ENCODE measurements at places on chromosomes 3 and 15.
A peak's percentile ranks its signal among the peaks of the same experiment; 100 is the strongest.

DNA sequence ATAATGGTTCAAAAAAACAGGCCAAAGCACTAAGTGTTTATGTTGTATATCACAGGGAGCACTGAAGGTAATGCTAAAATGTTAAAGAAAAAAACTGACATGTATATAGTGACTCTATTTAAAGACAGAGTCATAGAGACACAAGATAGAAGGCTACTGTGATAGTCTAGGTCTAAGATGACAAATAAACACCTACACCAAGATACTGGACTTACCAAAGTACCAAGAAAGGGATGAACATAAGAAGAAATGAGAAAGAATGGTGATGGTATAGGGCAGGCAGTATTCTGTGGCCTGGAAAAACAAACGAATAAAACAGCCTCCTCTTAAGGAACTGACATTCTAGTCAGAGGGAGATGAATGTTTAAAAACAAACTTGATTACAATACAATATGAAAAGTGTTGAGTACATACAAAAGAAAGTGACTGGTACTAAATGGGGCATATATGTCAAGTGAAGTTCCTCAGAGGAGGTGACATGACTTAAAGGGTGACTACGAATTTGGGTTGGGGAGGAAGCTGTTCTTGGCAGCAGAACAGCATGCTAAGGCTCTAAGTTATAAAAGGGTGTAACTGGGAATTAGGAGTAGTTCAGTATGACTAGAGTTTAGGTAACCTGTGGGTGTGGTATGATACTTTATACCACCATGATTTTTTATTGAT, 5.9 kb downstream of the ABHD10 start:
- DNase-seq: no peak

- DNase-seq: no peak
Observed at GRCh38 chr3:42439261-42440115, 29.1 kb upstream of the LYZL4 start.

DNA sequence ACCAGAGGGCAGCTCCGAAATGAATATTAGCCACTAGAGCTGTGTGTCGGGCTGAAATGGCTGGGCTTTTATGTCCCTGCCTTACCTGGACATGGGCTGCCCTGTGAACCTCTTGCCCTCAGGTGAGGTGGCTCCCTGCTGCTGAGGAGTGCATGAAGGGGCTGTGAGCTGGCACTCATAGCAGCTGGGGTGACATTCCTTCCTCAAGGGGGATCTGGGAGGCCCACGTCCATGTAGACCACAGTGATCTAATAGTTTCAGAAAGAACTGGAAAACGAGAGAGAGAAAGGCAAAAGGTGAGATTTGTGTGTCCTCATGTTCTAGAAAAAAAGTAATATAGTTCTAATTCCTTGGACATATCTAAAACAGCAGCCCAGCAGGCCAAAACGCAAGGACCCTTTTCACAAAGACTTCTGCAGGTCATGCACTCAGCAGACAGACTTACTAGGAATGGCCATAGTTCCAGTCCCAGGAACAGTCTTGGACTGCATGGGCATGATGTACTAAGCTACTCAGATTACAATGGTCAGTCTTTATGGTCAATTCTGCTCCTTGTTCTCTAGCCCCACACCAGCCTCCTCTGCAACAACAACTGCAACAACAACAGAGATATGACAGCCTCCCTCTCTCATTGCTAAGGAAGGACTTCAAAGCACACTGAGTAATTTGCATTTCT, 10.8 kb upstream of the SLC24A5 start:
- no peak for DNase-seq

GRCh38 chr3:125643172-125643571, 47.9 kb upstream of the OSBPL11 start:
- no peak for DNase-seq

DNA sequence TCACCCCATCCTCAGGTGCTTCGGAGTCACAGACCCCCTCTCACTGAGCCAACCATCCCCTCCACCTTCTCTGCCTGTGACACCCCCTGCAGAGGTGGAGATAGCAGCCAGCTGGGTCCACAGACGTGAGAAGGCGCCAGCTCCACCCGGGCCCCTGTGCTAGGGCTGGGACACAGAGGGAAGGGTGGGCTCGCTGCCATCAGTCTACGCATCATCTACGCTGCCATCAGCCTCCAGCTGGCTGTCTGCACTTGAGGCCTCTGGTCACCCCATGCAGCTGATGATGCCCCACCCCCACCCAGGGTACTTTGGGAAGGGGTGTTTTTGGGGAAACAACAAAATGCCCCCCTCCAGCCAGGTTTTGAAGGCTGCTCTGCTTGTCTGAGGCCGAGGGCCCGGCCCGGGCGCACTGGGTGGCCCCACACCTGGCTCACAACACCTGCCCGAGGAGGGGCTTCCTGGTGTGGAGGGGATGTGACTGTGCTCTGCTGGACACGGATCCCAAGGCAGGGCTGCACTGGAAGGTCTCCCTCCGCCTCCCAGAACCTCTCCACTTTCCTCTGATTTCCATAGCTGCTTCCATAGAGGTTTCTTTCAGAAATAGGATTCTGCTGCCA, 163.4 kb upstream of the IQSEC1 start:
- no peak for DNase-seq

DNA sequence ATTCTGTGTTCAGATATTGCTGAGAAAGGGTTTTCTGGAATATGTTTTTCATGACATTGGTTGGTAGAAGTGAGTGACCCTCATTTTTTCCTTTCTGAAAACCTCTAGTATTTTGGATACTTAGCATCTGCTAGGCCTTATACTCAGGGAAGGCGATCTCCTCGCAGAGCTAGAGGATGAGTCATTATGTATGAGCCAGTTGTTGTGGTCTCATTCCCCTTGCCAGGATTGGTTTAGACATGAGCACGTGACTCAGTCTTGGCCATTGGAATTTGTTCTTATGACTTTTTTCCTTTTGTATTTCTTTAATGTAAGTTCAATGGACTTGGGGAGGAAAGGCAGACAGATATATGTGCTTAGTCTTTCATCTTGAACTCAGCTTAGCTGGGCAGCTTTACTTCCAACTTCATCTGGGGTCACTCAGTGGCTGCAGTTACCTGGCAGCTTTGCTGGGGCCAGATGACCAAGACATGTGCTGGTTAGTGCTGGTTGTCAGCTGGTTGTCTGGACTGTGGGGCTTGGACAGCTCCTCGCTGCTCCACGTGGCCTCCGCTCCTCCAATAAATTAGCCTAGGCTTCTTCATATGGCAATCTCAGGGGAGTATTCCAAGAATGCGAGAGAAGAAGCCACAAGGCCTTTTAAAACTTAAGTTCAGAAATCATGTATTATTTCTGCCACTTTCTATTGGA, 207.5 kb downstream of the IL20RB start:
- peak; percentile 11 for DNase-seq

- no peak for DNase-seq
Observed at GRCh38 chr3:69563981-69564380, 175.3 kb upstream of the MITF start.

DNA sequence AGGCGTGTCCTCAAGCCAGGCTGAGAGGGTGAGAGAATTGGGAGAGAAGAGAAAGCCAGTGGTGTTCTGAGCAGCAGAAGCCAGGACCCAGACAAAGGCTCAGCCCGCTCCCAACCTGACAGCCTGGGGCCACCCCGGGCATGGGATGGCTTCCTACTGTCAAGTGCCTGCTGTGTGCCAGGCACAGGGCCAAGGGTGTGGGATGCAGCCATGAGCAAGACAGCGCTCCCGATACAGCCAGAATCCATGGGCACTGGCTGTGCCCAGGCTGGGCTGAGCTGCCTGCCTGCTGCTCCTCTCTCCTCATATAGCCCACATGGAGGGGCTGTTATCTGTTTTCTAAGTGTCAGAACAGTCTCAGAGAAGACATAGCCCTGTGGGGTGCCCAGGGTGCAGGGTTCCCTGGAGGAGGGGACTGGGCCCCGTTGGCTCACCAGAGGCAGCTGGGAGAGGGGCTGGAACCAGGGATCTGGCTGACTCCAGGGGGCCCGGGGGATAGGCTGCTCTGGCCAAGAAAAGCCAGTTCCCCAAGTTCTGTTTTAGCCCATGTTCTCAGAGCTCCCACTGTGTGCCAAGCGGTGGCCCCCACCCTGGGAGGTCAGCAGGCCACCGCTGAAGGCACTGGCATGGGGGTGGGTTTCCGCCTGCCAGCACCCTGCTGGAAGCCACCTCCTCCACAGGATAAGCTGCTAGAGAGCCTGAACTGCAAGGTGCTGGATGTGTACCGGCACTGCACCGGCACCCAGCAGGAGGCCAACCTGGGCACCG, 39.0 kb downstream of the CFAP100 start:
- no peak for DNase-seq

DNA sequence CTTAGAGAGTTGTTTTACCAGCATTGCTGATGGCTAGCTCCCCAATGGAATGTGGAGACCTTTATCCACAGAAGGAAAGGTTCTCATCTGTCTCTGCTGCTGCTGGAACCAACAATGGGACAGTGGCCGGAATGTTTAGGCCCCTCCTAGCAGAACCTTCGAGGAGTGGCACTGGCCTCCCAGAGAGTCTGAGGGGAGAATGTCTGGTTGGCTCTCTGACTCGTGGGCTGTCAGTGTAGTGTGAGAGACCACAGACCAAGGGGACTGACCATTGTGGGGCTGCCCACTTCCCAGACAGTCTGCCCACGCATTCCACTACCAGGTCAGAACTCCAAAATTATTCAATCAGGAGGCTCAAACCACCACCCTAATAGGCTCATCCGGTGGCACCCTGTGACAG, 5.1 kb downstream of the RASL12 start:
- no peak for DNase-seq

- DNase-seq: peak; percentile 25
Observed at GRCh38 chr15:101652786-101653430, 727 bp upstream of the TM2D3 start.

- no peak for DNase-seq
Observed at GRCh38 chr15:60763688-60764087, 284.7 kb upstream of the ICE2 start.

- no peak for DNase-seq
Observed at GRCh38 chr15:57319919-57320560, 56.3 kb upstream of the CGNL1 start.

DNA sequence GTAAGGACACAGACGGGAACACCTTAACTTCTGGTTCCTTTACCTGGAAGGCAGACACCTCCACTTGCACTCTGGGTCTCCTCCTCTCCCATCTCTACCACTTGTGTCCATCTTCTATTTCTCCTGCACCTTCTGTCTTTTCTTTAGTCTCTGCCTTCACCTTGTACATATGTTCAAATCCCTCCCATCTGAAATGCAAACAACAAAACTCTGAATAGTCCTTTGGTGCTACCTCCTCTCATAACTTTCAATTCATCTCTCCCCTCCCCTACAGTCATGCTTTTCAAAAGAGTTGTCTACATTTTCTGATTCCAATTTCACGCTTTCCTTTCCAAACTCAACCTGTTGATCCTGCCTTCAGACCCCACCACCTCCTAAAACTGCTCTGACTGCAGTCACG, 5.3 kb upstream of the CRABP1 start:
- DNase-seq: no peak
